ENCODE measurements at places on chromosomes 7 and 10.

GRCh38 chr10:128471151-128471550 is 344.9 kb upstream of the MKI67 start:
- H3K36me3 ChIP-seq: no peaks in the 10 kb centered on the region
- H3K27me3 ChIP-seq: no peaks in the 10 kb centered on the region
- no peak for DNase-seq
- H3K27ac ChIP-seq: no peak overlapping the region

GRCh38 chr10:84049645-84050011 is 89.7 kb upstream of the GHITM start:
- H3K27ac ChIP-seq: no peak overlapping the region
- no peaks in the 10 kb centered on the region for H3K27me3 ChIP-seq
- no peak overlapping the region for H3K4me3 ChIP-seq
- DNase-seq: no peak

DNA sequence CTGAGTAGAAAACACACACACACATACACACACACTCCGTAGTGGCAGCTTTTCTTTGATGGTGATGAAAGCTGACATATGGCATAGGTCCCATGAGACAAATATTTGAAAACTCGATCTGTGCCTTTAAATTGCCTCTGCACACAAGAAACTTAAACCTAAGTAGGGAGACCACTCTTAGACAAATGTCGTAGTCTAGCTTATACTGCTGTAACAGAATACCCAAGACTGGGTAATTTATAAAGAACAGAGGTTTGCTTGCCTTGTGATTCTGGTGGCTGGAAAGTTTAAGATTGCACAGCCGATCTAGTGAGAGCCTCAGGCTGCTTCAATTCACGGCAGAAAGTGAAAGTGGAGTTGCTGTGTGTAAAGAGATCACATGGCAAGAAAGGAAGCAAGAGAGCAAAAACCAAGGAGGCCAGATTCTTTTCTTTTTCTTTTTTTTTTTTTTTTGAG is 489.4 kb upstream of the SORCS1 start:
- H3K36me3 ChIP-seq: no peaks in the 10 kb centered on the region
- H3K4me1 ChIP-seq: no peaks in the 10 kb centered on the region
- peak overlapping the region; percentile 41 for H3K27ac ChIP-seq
- H3K27me3 ChIP-seq: no peaks in the 10 kb centered on the region
- peak; percentile 17 for DNase-seq

DNA sequence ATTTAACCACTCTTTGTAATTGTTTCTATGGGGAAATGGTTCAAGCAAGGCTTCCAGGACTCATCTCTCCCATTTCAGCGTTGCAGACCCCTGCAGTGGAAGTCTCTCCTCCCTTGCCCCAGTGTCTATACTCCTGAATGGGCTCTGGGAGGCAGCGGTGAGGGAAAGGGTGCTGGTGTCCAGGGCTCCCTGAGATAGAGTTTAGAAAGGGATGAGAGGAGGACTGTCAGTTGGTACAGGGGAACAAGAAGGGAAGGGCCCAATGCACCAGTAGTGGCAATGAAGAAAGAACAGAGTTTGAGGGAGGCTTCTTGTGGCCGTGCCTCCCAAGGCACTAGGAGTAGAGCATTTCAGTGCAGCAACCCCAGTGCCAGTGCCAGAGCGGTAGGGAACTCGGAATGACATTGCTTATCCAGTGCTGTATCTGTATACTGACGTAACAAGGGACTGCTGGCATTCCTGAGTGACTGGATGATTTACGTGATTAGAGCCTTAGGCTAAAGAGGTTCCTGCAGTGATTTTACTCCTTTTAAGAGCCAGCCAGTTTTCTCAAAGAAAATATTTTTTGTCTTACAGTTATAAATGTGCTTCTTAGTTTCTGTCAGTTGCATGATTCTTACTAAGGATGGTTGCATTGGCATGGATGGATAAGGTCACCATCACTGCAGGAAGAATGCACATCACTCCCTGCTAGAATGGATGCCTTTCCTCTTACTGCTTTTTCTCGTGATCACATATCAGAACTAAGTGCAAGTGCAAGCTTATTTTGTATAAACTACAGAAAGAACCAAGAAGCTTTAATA is 28.0 kb downstream of the PRPF18 start:
- H3K27ac ChIP-seq: no peak overlapping the region
- no peaks in the 10 kb centered on the region for H3K4me1 ChIP-seq
- H3K36me3 ChIP-seq: peaks cover 71% of the 10 kb centered on the region
- no peak overlapping the region for H3K4me3 ChIP-seq

GRCh38 chr10:34906067-34906965 is 91.2 kb upstream of the PARD3 start:
- peak overlapping the region; percentile 36 for H3K27ac ChIP-seq
- H3K36me3 ChIP-seq: no peaks in the 10 kb centered on the region
- H3K4me1 ChIP-seq: no peaks in the 10 kb centered on the region
- no peak overlapping the region for H3K4me3 ChIP-seq
- peak; percentile 41 for DNase-seq

DNA sequence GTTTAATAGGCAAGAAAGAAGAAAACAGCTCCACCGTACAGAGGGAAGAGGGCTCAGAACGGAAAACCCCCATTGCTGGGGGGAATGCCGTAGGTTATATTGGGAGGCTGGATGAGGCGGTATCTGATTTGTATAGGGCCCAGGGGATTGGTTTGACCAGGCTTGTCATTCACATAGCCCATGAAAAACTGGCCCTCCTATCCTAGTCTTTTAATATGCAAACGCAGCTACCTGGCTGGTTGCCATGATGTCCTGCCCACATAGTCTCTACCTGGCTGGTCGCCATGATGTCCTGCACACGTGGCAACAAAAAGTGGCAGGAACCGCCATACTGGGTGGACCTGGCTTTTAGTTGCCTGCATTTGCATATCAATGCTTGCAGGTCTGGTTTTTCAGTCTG is 84.7 kb downstream of the AUTS2 start:
- DNase-seq: no peak
- H3K27me3 ChIP-seq: no peaks in the 10 kb centered on the region
- no peaks in the 10 kb centered on the region for H3K4me1 ChIP-seq

DNA sequence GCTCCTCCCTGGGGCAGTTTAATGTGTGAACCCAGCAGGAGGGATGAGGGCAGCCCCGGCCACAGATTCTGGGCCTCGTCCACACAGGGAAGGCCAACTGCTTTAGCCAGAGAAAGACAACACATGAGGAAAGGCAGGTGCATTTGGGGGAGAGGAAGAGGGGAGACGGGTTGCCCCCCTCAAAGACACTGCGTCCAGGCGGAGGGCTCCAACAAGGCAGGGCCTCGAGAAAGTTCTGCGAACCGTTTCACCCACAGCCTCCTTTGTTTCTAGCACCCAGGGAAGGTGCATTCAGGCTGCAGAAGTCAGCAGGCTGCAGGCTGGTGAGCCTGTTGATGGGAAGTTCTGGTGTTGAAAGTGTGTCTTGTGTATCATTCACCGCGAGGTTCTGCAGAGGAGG is 10.1 kb downstream of the FOXL3 start:
- no peak for DNase-seq
- no peak overlapping the region for H3K27ac ChIP-seq
- H3K4me1 ChIP-seq: no peaks in the 10 kb centered on the region
- no peaks in the 10 kb centered on the region for H3K36me3 ChIP-seq

DNA sequence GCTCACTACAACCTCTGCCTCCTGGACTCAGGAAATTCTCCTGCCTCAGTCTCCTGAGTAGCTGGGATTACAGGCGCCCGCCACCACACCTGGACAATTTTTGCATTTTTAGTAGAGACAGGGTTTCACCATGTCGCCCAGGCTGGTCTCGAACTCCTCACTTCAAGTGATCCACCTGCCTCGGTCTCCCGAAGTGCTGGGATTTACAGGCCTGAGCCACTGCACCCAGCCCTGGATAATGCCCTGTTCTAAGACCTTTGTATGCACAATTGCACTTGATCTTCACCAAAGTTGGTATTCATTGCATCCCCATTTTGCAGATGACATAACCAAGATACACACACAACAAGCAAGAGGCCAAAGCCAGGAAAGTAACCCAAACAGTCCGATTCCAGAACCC is 97.7 kb upstream of the CARD11 start:
- H3K4me3 ChIP-seq: no peak overlapping the region
- H3K27me3 ChIP-seq: no peaks in the 10 kb centered on the region
- no peaks in the 10 kb centered on the region for H3K4me1 ChIP-seq
- DNase-seq: no peak

DNA sequence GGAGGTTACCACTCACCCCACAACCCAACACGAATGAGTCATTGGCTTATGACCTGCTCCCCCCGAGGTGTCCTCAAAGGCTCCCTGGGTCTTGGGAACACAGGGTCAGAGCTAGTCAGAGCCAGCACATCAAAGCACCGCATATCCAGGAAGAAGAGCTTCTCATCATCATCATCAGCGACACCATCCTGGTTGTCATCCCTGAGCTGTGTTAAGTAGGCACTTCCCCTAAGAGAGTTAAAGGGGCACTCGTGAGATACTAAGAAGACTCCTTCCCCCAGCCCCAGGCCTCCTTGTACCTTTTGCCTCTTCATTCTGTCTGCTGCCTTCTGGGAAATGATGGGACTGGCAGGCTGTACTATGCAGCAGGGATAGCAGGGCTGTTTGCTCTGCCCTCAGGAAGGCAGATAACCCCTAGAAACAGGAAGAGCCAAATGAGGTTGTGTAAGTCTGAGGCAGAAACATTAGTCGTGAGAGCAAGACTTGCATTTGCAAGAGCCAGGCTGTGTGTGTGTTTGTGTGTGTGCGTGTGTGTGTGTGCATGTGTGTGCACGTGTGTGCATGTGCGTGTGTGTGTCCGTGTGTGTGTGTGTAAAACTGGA is 11.1 kb upstream of the CPA1 start:
- DNase-seq: no peak
- H3K36me3 ChIP-seq: no peaks in the 10 kb centered on the region
- H3K27me3 ChIP-seq: no peaks in the 10 kb centered on the region
- H3K27ac ChIP-seq: peak overlapping the region; percentile 8
- H3K4me3 ChIP-seq: no peak overlapping the region
- H3K4me1 ChIP-seq: no peaks in the 10 kb centered on the region

GRCh38 chr7:47225387-47226131 is 356.4 kb downstream of the TNS3 start:
- no peaks in the 10 kb centered on the region for H3K36me3 ChIP-seq
- no peak for DNase-seq
- H3K27ac ChIP-seq: no peak overlapping the region
- H3K27me3 ChIP-seq: no peaks in the 10 kb centered on the region
- H3K4me3 ChIP-seq: no peak overlapping the region

DNA sequence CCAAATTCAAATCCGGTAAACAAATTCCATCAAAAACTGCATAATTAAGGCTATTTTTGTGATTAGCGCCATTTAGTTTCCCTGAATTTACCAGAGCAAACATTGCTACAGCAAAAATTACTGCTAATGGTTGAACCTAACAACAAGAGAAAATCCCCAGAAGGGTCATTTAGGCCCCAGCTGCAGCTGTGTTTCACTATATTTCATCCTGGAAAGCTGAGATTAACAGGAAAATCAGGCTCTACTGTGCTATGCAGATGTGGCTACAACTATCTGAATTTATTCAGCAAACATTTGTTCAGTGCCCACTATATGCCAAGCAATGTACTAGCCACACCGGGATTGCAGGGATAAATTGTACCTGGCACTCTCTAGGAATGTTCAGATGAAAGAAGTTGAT is 104.0 kb downstream of the PON1 start:
- no peaks in the 10 kb centered on the region for H3K4me1 ChIP-seq
- no peak for DNase-seq
- no peak overlapping the region for H3K27ac ChIP-seq
- H3K4me3 ChIP-seq: no peak overlapping the region
- no peaks in the 10 kb centered on the region for H3K36me3 ChIP-seq

DNA sequence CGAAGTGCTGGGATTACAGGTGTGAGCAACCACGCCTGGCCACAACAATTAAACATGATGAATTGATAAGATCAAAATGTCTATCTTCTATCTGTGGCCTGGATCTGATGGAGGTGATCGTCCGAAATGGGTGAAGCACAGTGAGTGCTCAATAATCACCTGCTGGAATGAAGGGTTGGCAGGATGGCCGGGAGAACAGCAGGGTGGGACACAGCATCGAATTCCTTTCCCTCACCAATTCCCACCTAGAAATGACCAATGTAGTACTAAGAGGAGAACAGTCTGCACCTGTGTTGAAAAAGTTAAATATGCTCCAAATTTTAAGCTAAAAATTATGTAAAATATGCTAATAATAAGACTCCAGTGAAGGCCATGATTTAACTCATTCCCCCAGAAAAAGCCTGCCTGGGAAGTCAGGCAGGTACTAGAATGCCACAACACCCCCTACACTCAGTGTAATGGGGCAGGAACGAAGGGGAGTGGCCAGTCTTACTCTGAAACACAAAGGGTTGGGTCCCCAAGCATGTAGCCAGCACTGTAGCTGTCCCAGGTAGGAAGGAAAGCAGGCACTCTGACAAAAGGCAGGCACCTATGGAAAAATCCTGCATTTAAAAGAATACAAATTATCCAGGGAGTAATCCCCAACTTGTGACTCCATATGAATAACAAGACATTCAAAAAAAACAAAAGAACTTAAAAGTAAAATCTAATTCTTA is 110.3 kb downstream of the VPS41 start:
- no peaks in the 10 kb centered on the region for H3K4me1 ChIP-seq
- no peak overlapping the region for H3K4me3 ChIP-seq
- peaks cover 14% of the 10 kb centered on the region for H3K36me3 ChIP-seq
- H3K27ac ChIP-seq: no peak overlapping the region
- no peak for DNase-seq

GRCh38 chr10:125984865-125985495 is 88.6 kb downstream of the FANK1 start:
- H3K4me1 ChIP-seq: no peaks in the 10 kb centered on the region
- no peaks in the 10 kb centered on the region for H3K27me3 ChIP-seq
- no peak for DNase-seq
- no peaks in the 10 kb centered on the region for H3K36me3 ChIP-seq

- no peaks in the 10 kb centered on the region for H3K27me3 ChIP-seq
- H3K36me3 ChIP-seq: peaks cover 8% of the 10 kb centered on the region
- H3K4me1 ChIP-seq: peaks cover 50% of the 10 kb centered on the region
Observed at GRCh38 chr7:75729851-75730274, 8.9 kb downstream of the HIP1 start.

DNA sequence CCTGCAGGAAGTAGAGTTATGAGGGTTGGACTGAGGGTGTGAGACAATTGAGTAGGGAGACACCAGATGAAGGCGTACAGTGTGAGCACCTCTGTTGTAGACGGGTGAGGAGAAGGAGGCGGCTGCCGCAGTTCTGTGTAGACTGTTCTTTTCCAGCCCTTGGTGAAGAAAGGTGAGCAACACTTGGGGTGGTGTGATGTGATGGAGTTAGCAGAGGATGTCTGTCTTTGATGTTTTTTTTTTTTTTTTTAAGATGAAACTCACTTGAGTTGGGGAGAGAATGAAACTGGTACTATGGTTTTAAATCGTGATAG is 42.8 kb upstream of the RNF216 start:
- H3K27me3 ChIP-seq: no peaks in the 10 kb centered on the region
- DNase-seq: no peak
- H3K4me3 ChIP-seq: no peak overlapping the region
- peaks cover 7% of the 10 kb centered on the region for H3K4me1 ChIP-seq
- no peak overlapping the region for H3K27ac ChIP-seq
- H3K36me3 ChIP-seq: no peaks in the 10 kb centered on the region

- H3K27ac ChIP-seq: no peak overlapping the region
- H3K27me3 ChIP-seq: no peaks in the 10 kb centered on the region
- DNase-seq: no peak
- no peak overlapping the region for H3K4me3 ChIP-seq
- H3K36me3 ChIP-seq: no peaks in the 10 kb centered on the region
Observed at GRCh38 chr10:28269842-28270456, 32.9 kb downstream of the MPP7 start.

Data from tibial nerve (tissue), 4 donors.